ENCODE measurements at places on chromosomes 5 and 9.

DNA sequence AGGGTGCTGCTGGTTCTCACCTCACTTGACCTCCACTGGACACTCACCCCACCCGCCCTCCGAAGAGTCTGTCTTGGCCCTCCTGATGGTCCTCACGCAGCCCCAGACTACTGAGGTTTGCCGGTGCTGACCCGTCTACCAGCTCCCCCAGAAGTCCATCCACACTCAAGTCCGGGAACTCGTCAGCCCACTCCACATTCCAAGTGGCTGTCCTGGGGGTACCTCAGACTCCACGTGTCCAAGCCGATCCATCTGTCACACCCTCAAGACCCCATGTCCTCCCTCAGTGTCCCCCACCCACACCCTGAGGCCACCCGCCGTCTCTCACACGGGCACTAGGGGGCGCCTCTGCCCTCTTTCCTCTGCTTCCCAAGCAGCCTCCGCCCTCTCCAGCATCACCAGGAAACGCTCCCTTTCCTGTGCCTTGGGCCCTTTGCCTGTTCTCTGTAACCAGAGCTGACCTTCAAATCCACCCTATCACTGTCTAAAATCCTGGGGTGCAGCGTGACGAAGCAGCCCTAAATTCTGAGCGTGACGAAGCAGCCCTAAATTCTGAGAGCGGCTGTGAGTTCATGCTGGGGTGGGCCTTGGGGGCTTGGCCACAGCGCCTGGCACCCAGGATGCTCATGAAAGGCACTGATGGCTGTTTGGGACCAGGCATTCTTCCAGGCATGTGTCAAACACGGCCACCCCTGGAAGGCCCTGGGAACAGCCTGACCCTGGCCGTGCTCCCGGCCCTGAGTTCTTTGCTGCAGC, 95.7 kb downstream of the KCNT1 start:
- no peak for DNase-seq

DNA sequence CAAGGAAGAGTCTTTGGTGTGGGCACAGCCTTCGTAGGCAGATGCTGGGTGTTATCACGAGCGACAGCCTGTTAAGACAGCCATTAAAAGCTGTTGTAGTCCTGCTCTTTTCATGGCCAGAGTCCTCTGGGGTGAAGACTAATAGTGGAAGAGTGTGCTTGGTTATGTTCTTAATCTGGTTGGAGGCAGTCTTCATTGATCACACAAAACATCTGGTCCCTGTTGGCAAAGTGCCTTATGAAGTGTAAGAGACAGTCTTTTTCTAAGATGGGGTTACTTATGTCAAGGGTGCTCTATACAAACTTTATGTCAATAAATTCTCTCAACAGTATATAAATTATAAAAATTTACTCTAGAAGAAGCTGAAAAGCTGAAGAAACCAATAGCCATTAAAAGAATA, 280.4 kb downstream of the CAAP1 start:
- DNase-seq = no peak

DNA sequence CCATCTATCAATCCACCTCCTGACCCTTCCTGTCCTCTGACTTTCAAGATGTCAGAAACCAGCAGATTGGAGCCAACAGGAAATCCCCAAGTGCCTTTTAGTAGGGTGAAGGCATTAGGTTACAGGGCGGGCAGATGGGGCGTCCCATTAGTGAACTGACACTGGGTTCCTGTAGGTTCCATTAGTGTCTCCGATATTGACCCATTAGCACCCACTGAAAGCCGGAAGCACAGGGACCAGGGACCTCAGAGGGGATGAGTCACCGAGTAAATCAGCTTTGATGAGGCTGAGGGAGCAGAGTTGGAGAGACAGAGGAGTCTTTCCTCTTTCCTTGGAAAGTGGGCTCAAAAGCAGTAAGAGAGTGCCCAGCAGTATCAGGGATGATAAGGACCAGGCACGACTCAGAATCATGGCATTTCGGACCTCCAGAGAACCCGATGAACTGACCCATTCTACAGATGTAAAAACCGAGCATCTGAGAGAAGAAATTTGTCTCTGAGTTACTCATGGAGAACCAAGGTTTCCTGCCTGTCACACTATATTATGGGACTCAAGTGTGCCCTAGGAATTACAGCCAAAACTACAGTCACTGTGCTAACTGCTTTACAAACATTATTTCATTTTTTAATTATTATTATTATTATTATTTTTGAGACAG, 47.2 kb upstream of the FABP6 start:
- DNase-seq = no peak

GRCh38 chr5:175851311-175851710, 20.1 kb upstream of the CPLX2 start:
- no peak for DNase-seq

DNA sequence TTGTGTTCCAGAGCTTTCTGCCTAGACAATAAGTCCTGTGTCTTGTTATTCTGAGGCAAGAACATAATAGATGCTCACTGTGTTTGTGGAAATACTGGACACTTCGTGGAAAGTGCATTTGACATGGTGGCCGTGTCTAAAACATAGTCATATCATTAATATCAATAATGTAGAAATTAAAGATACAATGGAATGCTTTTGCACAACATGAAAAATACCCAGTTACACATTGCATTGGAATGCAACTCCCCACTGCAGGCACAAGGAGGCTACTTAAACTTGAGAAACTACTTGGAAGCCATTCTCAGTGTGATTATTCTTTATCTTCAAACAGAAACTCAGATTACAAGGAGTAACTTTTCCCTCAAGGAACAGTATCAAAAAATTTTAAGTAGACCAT, 145.3 kb upstream of the ZNF462 start:
- DNase-seq = no peak

GRCh38 chr5:3828761-3829160, 233.1 kb downstream of the IRX1 start:
- DNase-seq = no peak

GRCh38 chr5:3197304-3198073, 398.1 kb upstream of the IRX1 start:
- DNase-seq = no peak

GRCh38 chr9:124506931-124507879, at the start of gene NR5A1:
Gene NR5A1, minus strand, starts transcription at chr9:124507399. Its CDS starts 4,004 bp downstream, at chr9:124503395.
- no peak for DNase-seq

DNA sequence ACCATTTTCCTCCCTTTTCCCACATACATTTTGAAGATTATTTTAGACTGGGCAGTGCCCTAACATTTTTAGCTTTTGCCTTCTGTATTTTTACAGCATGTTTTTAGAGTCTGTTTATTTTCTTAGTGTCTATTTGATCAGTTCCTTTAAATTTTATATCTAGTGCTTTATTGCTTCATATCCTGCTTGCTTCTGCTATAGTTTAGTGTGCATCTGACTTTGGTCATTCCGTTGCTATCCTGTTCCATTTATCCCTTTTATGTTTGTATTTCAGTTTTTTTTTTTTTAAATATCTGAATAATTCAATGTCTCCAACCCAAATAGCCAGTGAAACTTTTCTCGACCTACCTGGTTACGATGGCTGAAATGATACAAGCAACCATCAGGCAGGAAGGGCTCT, 203.8 kb downstream of the ARHGAP26 start:
- no peak for DNase-seq

- no peak for DNase-seq
Measured at GRCh38 chr5:7680260-7680659, 170.7 kb downstream of the CFAP90 start.

DNA sequence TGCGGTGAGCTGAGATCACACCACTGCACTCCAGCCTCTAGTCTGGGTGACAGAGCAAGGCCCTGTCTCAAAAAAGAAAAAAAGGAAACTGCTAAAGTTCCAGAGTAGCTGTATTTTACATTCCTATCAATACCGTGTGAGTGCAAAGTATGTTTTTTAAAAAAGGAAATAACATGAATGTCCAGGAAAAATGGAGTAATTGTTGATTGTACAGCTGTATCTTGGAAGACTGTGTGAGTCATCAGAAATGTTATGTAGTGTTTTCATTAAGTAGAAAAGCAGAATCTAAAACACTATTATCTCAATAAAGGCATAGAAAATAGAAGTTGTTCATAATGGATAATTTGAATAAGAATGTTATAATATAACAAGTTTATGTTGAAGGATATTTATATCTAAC, 53.9 kb downstream of the ZCCHC7 start:
- DNase-seq = no peak

GRCh38 chr9:114774524-114774923, 31.3 kb downstream of the TNFSF15 start:
- DNase-seq = no peak

GRCh38 chr5:144468571-144468970, 297.9 kb downstream of the KCTD16 start:
- no peak for DNase-seq

GRCh38 chr9:124180557-124180956, 77.2 kb upstream of the NEK6 start:
- DNase-seq = no peak

DNA sequence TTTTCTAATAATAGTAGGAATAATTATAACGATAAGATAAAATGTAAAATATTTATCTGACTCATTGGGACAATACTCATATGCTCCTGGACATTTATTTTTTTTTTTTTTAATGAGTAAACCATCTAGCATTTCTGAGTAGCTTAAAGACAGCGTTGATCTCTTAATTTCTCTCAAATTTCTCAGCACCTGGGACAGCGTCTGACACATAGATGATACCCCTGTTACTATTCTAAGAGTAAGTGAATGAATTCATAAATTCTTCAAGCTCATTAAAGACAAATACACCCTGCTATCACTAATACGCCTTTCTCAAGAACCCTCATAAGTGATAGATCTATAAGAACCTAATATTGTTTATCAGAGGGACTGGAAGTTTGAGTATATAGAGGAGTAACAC, 12.0 kb upstream of the HTR4 start:
- no peak for DNase-seq

DNA sequence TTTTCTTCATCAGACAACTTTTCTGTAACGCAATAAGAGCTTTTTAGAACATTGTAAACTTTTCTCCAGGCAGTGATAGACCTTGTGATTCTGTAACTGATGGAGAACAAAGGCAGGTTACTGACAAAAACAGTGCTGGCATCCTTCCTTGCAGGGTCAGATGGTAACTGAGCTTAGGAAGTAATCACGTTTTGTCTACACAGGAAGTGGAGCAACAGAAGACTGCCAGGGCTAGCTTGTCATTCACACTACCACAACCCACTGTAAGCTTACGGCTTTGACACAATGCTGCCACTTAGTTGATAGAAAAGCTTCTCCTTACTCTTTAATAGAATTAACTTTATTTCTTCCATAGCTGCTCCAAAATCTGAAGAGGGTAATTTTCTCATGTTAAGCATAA, 46.8 kb downstream of the FBN2 start:
- DNase-seq = no peak

DNA sequence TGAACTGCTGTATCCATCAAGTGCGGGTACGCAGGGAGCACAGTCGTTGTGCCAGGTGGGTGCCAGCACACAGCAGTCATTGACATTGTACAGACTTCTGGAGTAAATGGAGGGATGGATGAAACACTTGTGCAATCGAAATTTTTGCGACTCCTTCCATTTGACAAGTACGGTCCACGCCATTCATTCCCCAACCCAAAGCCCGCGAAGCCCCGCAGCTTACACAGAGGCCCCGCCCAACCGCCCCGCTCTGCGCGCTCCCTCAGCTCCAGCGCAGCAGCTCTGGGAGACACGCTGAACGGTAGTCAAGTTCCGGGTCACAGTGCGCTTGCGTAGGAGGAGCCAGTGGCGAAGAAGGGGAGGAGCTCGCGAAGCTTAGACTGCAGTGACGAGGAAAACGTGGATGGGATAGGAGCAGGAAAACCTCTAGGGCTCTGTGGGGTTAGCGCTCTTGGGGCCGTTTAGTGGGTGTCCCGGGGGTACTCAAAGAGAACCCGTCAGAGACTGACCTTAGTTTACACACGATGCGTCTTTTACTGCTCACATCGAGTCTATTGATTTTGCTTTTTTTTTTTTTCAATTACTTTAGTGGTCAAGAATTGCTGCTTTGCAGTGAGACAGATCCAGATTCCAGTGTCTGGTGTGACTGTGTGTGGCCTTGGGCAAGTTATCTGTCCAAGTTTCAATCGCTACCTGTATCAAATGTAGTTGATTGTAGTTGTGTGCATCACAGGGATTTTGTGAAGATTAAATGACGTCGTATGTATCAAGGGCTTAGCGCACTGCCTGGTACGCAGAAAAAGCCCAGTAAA, 15.3 kb upstream of the MSANTD3 start:
- DNase-seq = peak; percentile 86

- DNase-seq = no peak
Measured at GRCh38 chr5:94522117-94522516, 96.3 kb downstream of the KIAA0825 start.

- no peak for DNase-seq
Measured at GRCh38 chr5:177366528-177367322, 9.0 kb downstream of the RGS14 start.

GRCh38 chr5:68116408-68116807, 99.1 kb upstream of the PIK3R1 start:
- DNase-seq = no peak

GRCh38 chr5:56814963-56815657, at the start of gene MAP3K1:
Gene MAP3K1, plus strand, starts transcription at chr5:56815549. Its CDS starts 25 bp downstream, at chr5:56815574.
- DNase-seq = peak; percentile 54

DNA sequence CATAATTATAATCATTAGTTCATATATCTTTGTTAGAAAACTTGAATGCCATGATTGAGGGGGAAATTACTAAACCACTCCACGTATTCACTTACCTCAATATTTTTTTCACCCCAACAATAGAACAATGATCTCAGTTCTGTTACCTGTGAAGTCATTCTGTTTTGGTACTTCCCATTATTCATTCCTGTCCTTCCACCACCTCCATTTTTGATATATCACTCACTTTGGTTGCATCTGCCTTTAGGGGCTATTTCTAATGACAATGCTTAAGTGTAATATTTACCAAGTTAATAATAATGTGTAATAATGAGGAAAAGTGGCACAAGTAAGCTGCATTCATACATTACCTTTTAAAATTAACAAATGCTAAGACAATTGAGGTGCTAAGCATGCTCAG, 218.4 kb downstream of the SPATA31D1 start:
- no peak for DNase-seq

GRCh38 chr9:75545287-75545686, 345.2 kb upstream of the PCSK5 start:
- DNase-seq = no peak

- DNase-seq = no peak
Measured at GRCh38 chr9:91758491-91758981, 191.5 kb downstream of the ROR2 start.

DNA sequence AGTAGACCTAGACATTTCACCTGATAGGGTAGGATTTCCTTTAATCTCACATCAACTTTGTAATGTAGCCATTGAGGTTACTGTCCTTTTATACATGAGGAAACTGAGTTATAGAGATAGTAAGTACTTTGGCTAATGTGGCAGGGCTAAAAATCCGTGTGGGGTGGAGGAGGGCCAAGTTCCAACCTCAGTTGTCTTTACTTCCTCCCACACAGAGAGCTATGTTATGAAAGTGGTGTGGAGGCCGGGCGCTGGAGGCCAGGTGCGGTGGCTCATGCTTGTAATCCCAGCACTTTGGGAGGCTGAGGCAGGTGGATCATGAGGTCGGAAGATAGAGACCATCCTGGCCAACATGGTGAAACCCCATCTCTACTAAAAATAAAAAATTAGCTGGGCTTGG, 173.3 kb downstream of the PALM2AKAP2 start:
- DNase-seq = no peak

DNA sequence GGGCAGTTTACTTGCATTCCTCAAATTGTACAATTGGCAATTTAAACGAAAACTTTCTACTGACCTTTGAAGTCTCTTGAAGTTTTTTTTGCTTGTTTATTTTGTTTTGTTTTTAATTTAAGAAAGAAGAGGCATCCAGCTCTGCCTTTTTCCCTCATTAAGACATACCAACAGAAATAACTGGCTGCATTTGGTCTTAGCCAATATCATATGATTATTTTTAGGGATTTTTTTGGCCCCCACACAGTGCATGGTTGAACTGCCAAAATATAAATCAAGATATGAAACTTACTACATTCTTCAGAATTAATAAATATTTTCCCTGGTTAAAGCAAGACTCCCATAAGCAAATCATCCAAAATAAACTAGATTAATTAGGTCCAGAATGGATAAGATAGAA, 79.4 kb downstream of the ALDH1A1 start:
- DNase-seq = no peak

Measured in stimulated activated CD8-positive, alpha-beta memory T cell treated with anti-CD3 and anti-CD28 coated beads, Interleukin-4, amount 100 ng/mL, for 4 hours (primary cell).